ENCODE measurements at places on chromosomes 5 and 9.

DNA sequence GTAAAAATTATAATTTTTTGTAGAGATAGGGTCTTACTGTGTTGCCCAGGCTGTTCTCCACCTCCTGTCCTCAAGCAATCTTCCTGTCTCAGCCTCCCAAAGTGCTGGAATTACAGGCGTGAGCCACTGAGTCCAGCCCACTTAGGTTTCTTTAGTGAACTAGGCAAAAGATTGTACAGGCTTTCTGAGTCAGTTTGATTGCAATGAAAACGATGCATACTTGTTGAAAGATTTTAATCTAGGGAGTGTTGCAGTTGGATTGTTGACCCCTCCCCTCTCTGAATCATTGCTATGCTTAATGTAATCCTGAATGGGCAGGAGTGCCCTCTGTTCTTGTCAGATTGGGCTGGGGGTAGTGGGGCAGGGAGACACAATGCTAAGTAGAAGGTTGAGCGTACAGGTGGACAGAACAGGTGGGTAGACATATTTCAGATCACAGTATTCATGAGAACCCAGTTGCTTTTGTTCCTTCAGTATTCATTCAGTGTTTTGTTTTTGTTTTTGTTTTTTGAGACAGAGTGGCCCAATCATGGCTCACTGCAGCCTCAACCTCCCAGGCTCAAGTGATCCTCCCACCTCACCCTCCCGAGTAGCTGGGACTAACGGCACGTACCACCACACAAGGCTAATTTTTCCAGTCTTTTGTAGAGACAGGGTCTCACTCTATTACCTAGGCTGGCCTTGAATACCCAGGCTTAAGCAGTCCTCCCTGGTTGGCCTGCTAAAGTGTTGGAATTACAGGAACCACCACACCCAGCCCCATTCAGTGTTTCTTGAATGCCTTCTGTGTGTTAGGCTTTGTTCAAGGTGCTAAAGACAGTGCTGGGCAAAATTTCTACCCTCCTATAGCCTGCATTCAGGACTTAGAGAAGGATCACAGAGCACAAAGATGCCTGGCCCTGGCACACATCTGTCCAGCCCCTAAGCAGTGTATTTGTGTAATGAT lies 70.1 kb downstream of the KIAA1958 start:
- DNase-seq = no peak

- DNase-seq = no peak
Observed at GRCh38 chr5:73663860-73664240, 37.9 kb downstream of the ARHGEF28 start.

GRCh38 chr9:120893611-120894307 lies 16.8 kb upstream of the PHF19 start:
- no peak for DNase-seq

- DNase-seq = no peak
Observed at GRCh38 chr5:115850744-115851416, 9.1 kb downstream of the AP3S1 start.

- no peak for DNase-seq
Observed at GRCh38 chr9:89558948-89559347, 45.9 kb upstream of the GADD45G start.

GRCh38 chr9:19306568-19306967 lies 73.5 kb downstream of the RPS6 start:
- no peak for DNase-seq

DNA sequence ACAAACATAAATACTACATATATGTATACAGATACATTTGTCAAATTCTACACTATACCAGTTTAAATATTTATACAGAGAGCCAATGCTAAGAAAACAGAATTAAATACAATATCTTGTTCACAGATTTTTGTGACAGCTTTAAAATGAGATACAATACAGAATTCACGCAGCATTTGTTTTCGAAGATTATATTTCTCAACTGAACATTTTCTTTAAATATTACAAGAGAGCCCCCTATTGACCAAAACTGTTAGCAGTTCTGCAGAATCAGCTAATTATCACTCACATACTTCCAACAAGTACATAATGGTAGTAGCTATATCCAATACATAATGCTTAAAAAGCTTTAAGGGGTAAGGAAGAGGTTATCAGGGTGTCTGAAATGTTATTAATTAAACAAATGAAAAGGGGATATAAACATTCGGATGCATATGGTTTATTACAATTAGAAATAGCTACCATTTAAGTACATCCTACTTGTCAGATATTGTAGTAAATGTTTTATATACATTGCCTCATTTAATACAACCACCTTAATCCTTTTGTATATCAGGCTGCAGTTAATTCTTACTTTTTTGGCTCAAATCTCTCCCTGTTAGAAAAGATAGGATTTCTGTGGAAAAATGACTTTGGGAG lies 31.7 kb downstream of the ZDHHC21 start:
- no peak for DNase-seq

DNA sequence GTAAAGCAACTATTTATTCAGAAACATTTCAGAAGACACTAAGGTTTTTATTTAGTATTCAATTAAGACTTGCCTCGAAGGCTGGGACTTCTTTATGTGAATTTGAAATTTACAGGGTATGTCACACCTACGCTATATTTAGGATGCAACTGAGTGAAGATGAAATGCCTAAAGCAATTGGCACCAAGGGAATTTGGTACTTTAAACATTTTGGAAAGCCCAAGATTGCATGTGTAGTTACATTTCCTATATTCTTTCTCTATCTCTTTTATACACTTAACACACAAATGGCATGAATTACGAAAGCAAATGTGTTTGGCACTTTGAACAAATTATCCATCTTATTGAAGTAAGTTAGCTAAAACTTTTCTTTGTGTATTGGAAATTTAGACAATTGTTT lies 633.3 kb downstream of the PDE4D start:
- no peak for DNase-seq

DNA sequence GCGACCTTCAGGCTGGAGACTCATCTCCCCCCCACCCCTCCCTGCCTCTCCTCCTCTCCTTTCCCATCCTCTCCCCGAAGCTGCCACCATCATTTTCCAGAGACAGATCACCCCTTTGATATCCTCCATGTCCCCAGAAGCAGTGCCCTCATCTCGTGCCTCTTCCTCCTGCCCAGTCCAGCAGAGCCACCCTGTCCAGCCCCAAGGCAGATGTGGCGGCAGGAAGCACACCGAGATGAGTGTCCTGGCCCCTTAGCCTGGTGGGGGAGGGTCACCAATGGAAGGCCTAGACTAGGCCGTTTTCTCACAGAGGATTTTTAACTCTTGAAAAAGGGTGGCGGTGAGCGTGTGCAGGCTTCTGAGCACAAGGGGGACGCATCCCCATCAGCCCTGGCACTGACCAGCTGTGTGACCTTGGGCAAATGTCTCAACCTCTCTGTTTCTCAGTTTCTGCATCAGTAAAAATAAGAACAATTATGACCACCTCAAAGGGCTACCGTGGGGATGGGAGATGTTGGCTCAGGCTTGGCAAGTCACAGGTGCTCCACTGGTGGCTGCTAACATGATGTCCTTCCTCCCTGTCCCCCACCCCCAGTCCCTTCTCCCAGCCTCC lies 48.9 kb downstream of the SARDH start:
- no peak for DNase-seq

DNA sequence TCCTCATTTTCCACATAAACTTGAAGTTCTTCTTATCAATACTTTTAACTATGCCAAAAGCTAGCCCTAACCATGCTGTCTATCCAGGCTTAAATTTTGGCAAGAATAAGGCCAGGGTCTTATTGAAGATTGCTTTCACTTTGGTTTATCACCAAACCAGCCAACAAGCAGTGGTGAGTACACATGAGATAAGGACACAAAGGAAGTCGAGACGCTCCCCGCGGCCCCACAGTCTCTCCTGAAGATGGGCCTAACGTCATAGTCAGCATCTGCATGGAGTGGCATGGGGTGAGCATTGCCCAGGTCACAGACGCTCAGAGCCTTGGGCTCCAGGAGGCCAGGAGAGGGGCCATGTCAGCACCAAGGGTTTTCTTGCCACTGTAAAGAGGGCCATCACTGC lies 80.3 kb downstream of the ATPSCKMT start:
- no peak for DNase-seq

- DNase-seq = no peak
Observed at GRCh38 chr5:5132234-5132633, 7.9 kb upstream of the ADAMTS16 start.

DNA sequence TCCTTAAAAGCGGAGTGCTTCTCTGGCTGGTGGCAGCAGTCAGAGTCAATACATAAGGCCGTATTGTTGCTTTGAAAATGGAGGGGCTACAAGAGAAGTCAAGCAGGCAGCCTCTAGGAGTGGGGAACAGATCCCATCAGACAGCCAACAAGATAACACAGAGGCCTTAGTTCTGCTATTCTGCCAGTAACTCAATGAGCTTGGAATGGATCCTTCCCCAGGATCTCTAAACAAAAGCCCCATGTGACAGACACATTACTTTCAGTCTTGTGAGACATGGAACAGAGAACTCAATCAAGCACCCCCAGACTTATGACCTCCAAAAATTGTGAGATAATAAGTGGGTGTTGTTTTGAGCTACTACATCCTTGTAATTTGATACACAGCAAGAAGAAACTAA lies 158.6 kb downstream of the RFX3 start:
- no peak for DNase-seq

GRCh38 chr5:158979749-158980521 lies 119.8 kb downstream of the EBF1 start:
- DNase-seq = no peak

DNA sequence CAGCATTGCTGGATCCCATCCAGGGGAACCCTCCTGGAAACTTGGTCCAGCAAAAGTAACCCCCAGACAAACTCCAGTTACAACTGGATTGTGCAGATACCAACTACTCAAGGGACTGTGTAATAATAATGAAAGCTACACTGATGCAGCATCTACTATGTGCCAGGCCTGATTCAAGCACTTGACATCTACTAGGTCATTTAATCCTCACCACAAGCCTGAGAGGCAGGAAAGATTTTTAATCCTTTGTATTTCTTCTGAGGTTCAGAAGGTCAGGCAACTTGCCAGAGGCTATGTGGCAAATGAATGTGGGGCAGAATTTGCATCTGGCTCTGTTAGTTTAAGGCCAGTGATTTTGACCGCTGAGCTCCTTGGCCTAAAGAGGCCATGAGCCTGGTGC lies 29.5 kb upstream of the FOXI1 start:
- no peak for DNase-seq

- no peak for DNase-seq
Observed at GRCh38 chr5:91983869-91984268, 600.8 kb upstream of the ARRDC3 start.

DNA sequence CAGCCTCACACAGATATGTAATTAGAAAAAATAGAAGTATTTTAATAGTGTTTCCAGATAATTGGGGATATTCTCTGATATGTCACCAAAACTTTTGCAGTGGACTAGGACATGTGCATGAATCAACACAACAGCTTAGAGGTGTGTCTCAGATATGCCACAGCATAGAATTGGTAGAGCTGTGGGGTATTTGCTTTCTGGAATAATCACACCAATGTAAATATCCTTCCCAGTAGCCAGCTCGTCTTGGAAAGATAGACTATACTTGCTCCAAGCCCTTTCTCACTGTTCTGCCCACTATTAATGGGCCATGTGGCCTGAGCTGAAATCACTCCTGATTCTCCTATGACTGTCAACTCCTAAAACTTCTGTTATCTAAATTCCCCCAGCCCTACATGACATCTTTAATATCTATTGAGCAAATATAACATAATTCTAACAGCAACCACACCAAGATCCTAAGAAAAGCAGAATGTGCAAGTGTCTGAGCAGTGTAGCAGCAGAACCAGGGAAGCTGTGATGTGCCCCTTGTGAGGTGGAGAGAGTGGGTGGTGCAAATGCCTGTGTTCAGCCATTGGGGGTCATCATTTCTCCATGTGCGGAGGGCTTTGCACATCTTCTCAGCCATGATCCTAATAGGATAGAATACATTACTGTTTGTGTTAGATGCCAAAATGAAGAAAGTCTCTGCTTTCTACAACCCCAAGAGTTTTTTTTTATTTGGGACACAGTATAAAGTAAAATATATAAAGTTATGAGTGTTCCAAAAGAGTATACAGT lies 65.0 kb downstream of the MELK start:
- DNase-seq = no peak

DNA sequence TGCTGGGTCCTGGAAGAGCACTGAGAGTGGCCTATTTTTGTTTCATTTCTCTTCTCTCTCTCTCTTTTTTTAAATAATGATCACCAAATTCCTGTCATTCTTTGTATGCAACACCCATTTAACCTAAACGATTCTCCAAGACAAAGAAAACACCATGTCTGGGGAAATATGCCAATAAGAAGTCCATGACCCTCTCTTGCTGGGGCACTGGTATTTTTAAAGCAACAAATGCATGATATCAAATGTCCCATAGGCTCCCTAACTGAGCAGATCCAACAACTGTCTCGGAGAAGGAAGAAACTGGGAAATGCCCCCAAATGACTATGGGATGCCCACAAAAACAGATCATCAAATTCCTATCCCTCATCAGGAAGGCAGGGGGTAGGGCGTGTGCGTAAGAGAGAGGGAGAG lies 567.4 kb downstream of the CCDC171 start:
- no peak for DNase-seq

- DNase-seq = no peak
Observed at GRCh38 chr5:153480401-153480800, 10.1 kb upstream of the GRIA1 start.

GRCh38 chr5:95113489-95113888 lies 171.4 kb downstream of the MCTP1 start:
- no peak for DNase-seq

DNA sequence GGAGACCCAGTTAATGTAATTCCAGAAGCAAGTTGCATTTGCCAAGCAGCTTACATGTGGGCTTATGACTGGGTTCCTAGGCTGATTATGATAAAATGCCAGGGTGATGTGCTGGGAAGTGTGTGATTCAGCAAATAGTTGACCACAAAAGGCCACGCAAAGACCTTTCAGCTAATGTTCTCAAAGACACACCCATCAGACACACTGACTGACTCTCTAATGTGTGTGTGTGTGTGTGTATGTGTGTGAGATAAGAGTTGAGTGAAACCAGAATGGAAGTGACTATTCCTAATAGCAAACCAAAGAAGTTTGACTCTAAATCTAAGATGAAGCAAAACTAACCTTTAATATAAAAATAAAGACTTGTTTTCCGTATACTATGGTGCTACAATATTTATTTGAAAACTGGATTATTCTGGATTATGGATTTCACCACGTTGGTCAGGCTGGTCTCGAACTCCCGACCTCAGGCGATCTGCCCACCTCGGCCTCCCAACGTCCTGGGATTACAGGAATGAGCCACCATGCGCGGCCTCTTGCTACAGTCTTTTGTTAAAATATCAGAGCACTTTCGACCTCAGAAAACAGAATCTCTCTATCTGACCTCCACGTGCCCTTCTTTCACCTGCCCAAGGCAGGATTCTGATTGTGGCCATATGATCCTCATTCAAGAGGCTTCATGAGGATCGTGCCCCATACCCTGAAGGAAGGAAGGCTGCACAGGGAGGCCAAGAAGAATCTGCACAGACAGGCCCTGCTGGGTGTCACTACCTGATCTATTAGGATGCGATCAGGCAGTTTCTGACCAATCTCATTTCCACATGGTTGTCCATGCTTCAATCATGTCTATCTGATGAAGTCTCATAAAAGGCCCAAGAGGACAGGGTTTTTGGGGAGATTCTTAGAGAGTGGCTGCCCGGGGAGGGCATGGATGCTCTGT lies 75.6 kb downstream of the USP20 start:
- no peak for DNase-seq

- no peak for DNase-seq
Observed at GRCh38 chr9:92965061-92965758, 17.9 kb downstream of the FGD3 start.
